ENCODE measurements at places on chromosomes 1 and 21.

GRCh38 chr21:31416465-31416864 lies 72.4 kb upstream of the TIAM1 start:
- no peak for DNase-seq

DNA sequence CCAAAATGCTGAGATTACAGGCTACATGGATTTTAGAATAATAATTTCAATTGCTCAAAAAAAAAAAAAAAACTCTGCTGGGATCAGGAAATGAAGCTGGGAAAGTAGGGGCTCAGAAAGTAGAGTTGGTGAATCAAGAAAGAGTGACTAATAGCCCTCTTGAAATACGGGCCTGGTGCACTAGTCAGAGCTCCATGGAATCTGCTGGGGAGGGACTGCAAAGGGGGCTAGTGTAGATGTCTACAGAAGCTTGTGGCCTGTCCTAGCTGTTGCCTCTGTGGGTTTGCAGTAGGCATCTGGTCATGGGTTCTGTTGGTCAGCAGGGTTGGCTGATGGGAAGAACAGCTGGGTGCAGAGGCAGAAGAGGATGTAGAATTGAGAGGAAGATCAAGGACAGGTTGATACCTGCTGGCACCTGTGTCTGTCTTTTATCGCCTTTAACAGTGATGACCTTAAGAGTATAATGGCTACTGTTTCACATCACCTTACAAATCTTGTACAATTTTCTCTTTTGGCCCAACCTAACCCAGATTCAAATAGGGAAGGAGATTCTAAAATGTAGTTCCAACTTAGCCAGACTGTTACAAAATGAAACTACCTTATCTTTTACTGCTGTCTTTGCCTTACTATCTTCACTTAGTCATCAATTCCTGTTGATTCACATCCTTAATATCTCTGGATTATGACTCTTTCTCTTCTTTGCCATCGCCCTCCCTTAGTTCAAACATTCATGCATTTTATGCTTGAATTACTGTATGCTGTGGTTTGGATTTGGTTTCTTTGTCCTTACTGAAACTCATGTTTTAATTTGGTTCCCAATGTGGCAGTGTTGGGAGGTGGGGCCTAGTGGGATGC lies 126.2 kb downstream of the GIPC2 start:
- no peak for DNase-seq

GRCh38 chr1:74380252-74380651 lies 132.2 kb downstream of the LRRC53 start:
- no peak for DNase-seq

DNA sequence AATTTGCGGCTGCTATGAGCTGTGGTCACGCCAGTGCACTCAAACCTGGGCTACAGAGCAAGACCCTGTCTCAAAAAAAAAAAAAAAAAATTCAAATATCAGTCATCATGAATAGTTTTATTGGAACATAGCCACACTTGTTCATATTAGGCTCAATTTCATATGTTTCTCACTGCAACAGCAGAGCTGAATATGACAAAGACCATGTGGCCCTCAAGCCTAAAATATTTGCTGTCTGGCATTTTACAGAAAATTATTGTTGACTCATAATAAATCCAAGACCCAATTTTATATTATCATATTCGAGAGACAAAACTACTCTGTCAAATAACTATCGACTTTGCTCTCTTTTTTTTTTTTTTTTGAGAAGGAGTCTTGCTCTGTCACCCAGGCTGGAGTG lies 11.0 kb downstream of the BECN2 start:
- no peak for DNase-seq

DNA sequence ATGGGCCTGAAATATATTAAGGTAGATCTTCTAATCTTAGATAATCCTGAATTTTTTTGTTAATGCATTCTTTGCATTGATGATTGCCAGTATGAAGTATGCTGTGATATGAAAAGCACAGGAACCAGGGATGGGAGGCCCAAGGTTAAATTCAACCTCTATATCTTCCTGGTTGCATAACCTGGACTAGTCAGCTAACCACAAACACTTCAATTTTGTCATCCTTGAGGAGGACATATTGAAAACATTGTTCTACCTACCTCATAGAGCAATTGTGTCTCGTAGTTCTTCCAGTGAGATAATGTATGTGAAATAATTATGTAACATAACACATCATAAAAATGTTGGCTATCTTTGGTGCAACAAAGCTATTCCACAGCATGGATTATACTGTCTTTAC lies 25.6 kb downstream of the PDC start:
- no peak for DNase-seq
